ENCODE measurements at places on chromosomes 3 and 15.
A peak's percentile ranks its signal among the peaks of the same experiment; 100 is the strongest.

GRCh38 chr3:10513306-10513705, 7.9 kb upstream of the ATP2B2 start:
- no peak for DNase-seq

GRCh38 chr15:22889146-22889818, 50.8 kb downstream of the NIPA2 start:
- no peak for DNase-seq

DNA sequence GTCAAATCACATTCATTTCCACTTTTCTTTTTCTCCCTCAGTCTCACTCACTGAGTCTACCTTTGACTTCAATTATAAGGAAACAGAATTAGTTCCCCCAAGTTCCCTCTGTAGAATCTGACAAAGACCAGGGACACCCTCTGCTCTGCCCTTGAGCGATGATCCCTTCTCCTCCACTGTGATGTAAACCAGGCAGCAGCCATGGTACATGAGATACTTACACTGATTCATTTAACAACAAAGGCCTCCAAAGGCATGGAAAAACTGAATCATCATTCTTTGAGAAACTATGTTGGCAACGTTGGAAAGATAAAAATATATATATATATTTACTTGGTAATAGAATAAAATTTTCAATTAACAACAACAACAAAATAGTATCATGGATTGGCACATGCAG, 84.1 kb downstream of the P3H2 start:
- DNase-seq: no peak

GRCh38 chr15:67380921-67381320, 126.3 kb downstream of the IQCH start:
- DNase-seq: no peak

- DNase-seq: no peak
These were observed 30.9 kb upstream of the C15orf39 start for GRCh38 chr15:75170711-75171341.

GRCh38 chr3:31533169-31534064, 692 bp downstream of the STT3B start:
- peak; percentile 47 for DNase-seq

DNA sequence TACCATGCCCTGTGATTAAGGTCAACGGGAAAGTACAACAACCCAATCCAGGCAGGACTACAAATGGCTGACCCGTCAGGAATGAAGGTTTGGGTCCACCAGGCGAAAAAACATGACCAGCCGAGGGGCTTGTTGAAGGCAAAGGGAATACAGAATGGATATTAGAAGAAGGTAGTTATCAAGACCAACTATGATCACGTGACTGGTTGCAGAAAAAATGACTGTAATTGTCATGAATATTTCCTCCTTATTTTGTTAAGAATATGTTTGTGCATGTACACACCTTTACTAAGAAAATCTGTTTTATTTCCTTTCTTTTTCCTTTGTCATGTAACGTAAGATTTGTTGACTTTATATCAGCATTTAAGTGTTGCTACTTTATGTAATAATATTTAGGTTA, 22.9 kb upstream of the OSBPL11 start:
- no peak for DNase-seq
